NB4 (cell line): ENCODE measurements at places on chromosomes 2 and 18.

GRCh38 chr2:175030380-175031271, 25.4 kb upstream of the CHN1 start:
- DNase-seq: peak; percentile 58

GRCh38 chr2:101160454-101160853, 9.3 kb upstream of the TBC1D8 start:
- no peak for DNase-seq

DNA sequence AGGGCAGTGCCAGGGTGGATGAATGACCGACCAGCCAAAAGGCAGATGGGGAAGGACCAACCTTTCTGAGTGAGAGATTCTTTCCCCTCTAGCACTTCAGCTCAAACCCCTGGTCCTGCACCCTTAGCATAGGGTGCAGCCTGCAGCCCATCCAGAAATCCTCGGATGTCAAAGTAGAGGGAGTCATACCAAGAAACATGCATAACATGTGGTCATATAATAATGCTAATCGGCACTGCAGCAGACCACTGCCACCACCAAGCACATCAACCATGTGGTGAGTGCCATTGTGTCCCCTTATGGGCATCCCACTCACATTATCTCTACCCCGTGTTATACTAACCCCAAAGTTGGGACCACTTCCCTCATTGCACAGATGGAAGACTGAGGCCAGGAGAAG, 17.7 kb downstream of the ATOH8 start:
- DNase-seq: no peak

- peak; percentile 30 for DNase-seq
These were observed 32.2 kb upstream of the GLI2 start for GRCh38 chr2:120703330-120703994.

DNA sequence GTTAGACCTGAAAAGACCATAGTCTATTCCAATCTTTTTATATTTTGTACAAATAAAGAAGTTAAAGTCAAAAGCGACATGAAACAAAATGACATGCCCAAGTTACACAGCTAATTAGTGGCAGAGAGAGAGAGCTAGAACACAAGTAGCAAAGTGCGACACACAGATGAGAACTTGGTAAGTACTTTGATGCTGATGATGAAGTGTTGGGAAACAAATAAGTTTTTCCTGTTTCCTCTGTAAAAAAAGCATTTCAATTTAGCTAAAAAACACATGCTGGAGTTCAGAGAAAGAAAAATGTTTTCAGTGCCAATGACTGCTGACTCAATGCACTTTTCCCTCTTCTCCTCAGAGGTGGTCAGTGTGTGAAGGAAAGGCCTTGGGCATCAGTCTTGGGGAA, 226.9 kb downstream of the PAX3 start:
- no peak for DNase-seq

GRCh38 chr2:215594766-215595165, 158.9 kb upstream of the FN1 start:
- DNase-seq: no peak

- no peak for DNase-seq
These were observed 62.2 kb upstream of the L3MBTL4 start for GRCh38 chr18:6476880-6477279.

DNA sequence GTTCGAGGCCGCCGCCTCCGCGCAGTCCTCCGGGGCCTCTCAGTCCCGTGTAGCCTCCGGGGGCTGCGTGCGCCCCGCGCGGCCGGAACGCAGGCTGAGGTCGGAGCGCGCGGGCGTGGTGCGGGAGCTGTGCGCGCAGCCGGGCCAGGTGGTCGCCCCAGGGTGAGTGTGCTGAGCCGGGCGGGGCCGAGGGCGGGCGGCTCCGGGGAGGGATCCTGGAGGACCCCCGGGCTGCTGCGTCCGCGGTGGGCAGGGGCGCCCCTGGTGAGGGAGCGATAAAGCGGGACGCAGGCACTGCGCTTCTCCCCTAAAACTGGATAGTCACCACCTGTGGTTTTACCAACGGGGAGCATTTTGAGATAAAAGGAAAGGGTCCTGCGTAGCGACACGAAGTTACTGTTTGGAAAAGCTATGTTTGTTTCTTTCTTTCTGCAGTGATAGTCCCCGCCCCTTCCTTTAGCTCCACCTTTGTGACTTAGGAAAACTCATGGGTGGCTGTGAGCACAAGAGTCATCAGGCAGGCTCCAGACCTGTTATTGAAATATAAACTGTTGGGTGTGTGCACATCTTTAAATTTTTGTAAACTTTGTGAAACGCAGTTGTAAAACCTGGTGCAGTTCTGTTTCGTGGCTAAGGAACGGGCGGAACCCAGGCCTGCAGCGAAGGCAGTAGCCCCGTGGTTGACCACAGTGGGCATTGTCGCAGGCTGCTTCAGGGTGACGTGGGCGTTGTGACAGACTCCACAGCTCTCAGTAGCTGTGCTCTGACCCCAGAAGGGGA, 687 bp downstream of the CTDP1 start:
- DNase-seq: peak; percentile 71

GRCh38 chr2:39787950-39788349, 8.9 kb upstream of the THUMPD2 start:
- no peak for DNase-seq

DNA sequence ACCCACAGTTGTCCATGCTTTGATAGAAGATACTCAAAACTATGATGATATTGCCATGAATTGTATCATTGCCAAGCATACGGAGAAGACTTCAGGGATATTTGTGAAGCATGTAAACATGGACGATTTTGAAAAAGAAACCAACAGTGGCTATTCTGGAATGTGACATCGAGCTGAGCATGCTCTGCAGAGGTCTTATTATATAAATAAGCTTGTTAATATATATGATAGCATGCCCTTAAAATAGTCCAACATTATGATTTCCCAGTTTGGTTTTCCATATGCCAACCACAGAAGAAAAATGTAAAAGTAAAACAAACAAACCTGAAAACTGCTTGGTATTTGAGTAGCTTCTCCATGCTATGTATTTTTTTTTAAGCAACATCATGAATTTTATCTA, 159.1 kb downstream of the LNPK start:
- no peak for DNase-seq

- no peak for DNase-seq
These were observed 103.2 kb downstream of the PIEZO2 start for GRCh38 chr18:11046140-11046539.

GRCh38 chr18:74840492-74841167, 243.0 kb downstream of the ZNF407 start:
- DNase-seq: no peak

- DNase-seq: no peak
These were observed 254.1 kb downstream of the TRIB2 start for GRCh38 chr2:12970861-12971260.

DNA sequence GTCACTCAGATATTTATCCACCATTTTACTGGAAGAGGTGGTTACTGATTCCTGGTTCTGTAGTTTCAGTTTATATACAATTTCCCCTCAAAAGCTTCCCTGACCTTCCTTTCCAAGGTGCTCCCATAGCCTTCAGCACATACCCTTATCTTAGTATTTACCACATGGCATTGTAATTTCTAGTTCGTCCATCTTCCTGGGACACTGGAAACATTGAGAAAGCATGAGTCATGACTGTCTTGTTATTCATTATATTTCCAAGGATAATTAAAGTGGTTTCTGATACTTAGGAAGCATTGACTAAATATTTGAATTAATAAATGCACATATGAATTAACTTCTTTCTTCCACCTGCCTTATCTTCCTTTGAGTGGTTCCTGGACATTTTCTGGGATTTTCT, 203.8 kb downstream of the ETAA1 start:
- no peak for DNase-seq

DNA sequence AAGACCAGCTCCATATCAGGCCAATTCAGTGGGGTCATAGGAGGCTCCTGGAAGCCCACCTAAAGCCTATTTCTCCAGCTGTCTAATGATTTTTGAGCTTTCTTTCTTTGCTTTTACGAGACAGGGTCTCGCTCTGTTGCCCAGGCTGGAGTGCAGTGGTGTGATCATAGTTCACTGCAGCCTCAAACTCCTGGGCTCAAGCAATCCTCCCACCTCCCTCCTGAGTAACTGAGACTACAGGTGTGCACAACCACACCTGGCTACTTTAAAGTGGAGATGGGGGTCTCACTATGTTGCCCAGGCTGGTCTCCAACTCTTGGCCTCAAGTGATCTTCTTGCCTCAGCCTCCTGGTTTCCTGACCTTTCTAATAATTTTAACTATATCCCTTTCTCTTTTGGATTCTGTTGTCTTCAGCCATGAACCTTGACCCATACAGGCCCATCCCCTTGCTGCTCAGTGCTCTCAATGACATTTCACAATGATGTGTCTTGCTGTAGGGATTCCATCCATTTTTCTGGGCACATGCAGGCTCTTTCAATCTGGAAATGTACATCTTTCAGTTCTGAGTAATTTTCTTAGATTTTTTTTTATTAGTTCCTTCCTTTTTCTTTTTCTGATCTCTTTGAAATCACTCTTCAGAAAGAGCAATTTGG, 29.7 kb downstream of the GNLY start:
- DNase-seq: no peak

DNA sequence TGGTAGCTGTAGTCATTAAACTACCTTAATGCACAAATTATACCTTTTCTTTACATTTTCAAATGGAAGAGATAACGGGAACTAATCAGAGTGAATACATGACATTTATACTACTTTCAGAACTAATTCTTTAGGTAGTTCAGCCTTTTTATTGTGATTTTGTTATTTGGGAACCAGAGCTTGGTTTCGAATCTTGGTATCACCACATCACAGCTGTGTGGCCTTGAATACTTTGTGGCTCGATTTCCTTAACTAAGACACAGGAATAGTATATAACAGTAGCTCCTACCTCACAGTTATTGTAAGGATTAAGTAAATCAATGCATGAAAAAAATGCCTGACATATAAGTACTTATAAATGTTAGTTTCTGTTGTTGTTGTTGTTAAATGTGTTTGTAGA, 240.0 kb downstream of the WDR7 start:
- no peak for DNase-seq

DNA sequence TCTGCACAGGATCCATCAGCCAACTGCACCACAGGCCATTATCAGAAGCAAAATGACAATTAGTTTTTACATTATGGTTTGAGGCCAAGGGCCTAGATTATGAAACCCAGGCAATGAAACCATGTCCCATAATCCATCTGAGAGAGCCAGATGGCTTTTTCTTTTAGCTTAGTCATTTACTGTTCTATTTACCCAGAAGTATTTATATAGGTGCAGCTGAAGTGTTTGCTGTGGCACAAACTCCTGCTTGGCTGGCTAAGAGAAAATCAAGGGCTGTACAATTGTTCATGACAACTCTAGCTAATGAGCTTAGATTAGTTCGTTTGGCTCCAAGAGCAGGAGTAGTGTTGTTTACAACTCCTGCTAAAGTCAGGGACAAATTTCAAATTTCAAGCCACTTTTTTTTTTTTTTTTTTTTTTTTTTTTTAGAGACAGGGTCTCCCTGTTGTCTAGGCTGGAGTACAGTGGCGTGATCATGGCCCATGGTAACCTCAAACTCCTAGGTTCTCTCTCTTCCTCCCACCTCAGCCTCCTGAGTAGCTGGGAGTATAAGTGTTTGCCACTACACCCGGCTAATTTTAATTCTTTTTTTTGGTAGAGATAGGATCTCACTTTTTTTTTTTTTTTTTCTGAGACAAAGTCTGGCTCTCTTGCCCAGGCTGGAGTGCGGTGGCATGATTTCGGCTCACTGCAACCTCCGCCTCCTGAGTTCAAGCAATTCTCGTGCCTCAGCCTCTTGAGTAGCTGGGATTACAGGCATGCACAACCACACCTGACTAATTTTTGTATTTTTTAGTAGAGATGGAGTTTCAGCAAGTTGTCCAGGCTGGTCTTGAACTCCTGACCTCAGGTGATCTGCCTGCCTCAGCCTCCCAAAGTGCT, 18.4 kb upstream of the REV1 start:
- peak; percentile 22 for DNase-seq

- DNase-seq: no peak
These were observed 56.3 kb upstream of the MAPRE3 start for GRCh38 chr2:26913999-26914658.

GRCh38 chr2:102296449-102296848, 14.9 kb upstream of the IL1RL1 start:
- DNase-seq: no peak

DNA sequence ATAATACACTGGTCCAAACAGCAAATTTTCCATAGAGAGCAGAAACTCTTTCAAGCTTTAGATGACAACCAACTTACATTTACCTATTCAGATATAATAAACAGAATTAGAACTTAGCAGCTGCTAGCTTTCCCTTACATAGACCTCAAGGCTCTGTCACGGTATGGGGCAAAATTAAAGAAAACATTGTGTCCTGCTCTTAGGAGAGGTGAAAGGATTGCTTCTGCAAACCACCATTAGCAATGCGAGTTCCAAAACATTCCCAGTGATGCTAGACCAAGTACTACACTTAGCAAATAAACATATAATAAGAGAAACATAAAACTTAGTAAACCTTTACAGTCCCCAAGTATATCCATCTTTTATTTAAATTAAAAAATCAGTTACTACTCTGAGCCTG, 183.3 kb downstream of the CAMKMT start:
- no peak for DNase-seq

DNA sequence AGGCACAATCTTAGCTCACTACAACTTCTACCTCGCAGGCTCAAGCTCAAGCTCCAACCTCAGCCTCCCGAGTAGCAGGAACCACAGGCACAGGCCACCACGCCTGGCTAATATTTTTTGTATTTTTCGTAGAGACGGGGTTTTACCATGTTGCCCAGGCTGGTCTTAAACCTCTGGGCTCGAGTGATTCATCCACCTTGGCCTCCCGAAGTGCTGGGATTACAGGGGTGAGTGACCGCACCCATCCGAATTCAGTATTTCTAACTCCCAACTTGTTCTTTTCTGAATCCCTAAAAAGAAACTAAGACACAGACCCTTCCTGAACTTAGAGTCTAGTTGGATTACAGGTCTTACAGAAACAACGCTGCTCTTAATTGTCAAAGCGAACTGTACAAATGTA, 32.3 kb upstream of the ACSL3 start:
- DNase-seq: no peak

DNA sequence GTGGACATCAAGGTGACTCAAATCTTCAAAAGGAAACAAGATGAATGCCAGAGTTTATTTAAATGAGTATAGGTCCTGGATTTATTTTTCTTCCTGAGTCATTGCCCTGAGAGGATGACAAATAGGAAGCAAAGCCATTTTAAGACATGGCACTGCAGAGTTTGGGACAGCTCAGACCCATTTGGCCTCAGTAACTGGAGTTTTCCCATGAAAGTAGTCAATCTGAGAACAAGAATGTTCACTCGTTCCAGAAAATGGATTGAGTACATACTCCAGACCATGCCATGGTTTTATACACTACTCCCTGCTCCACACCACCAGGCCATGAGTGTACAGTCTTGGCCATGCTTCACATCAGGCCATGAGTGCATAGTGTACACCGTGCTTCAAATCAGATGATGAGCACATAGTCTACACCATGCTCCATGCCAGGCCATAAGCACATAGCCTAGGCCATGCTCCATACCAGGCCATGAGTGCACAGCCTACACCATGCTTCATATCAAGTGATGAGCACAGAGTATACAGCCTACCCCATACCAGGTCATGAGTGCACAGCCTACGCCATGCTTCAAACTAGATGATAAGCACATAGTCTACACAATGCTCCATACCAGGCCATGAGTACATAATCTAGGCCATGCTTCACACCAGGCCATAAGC, 202.4 kb downstream of the FBXO15 start:
- no peak for DNase-seq

GRCh38 chr2:115634578-115634977, 1192.1 kb downstream of the DPP10 start:
- no peak for DNase-seq

- DNase-seq: no peak
These were observed 172.2 kb upstream of the MYCN start for GRCh38 chr2:15768142-15768541.

- DNase-seq: no peak
These were observed 8.5 kb upstream of the RMDN2 start for GRCh38 chr2:37916512-37917082.
